Stimulated activated CD4-positive, alpha-beta T cell treated with anti-CD3 and anti-CD28 coated beads, Interleukin-15, amount 100 ng/mL, for 1 hour (primary cell): ENCODE measurements at places on chromosomes 12 and 14.

DNA sequence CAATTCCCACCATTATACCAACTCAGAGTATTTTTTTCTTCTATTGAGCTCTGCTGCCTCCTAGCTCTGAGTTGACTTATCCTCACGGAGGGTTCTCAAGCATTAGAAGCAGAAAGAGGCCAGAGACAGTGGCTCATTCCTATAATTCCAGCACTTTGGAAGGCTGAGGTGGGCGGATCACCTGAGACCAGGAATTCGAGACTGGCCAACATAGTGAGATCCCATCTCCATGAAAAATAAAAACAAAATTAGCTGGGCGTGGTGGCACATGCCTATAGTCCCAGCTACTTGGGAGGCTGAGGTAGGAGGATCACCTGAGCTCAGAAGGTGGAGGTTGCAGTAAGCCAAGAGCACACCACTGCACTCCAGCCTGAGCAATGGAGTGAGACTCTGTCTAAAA, 21.0 kb downstream of the HPD start:
- DNase-seq: no peak

- DNase-seq: no peak
Observed at GRCh38 chr12:1391722-1392121, 202.7 kb downstream of the FBXL14 start.

DNA sequence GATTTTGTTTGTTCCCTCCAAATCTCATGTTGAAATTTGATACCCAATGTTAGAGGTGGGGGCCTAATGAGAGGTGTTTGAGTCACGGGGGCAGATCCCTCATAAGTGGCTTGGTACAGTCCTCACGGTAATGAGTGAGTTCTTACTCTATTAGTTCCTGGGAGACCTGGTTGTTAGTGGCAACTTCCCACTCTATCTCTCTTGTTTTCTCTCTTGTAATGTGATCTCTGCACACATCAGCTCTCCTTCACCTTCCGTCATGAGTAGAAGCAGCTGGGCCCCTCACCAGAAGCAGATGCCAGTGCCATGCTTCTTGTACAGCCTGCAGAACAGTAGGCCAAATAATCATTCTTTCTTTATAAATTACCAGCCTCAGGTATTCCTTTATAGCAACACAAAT, 29.6 kb upstream of the KCNK10 start:
- no peak for DNase-seq

- DNase-seq: no peak
Observed at GRCh38 chr14:53766601-53767000, 190.0 kb downstream of the BMP4 start.

DNA sequence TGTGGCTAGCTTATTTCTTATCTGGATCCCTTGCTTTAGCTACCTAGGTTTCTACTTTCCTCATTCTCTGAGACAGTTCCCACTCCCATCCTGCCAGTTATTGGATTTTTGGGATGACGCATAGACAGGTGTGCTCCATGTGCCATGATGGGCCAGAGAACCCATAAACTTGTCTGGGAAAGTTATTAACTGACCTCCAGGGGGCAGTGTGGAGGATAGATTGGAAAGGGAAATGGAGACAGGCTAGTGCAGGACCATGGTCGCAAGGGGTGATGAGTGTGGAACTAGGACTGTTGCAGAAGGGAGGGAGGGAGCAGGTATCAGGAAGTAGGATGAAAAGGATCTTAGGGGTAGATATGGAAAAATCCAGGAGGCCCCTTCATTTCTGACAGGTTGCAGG, 80.3 kb downstream of the ESRRB start:
- DNase-seq: no peak

DNA sequence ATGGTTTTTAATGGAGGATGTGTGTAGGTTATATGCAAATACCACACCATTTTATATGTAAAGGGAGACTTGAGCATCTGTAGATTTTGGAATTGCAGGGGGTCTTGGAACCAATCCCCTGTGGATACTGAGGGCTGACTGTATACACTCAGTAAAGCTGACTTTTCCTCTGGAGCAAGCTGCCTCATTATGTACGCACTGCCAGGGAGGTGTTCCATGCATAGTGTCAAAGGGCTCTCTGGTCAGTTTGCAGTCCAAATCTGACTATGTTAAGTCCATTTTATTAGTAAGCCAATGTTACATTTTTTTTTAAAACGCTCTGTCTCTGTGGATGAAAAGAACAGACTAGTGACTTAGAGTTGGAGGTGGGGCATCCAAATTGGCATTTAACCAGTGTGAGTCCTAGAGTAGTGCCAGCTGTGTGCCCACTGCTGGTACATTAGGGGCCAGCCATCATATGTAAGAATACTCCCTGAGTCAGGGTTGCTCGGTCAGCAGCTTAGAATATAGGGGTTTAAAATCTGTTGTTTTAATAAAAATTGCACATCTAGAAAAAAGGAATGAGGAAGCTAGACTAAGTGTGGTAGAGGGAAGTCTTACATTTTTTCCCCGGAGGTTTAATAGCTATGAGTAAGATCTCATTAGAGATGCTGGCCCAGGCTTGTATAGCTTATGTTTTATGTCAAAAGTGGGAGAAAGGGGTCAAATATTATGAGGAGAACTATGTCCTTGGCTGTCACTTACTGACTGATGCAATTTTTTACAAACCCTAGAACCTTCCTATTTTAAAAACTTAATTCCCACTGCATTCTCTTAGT, 87.0 kb downstream of the TESC start:
- DNase-seq: no peak

DNA sequence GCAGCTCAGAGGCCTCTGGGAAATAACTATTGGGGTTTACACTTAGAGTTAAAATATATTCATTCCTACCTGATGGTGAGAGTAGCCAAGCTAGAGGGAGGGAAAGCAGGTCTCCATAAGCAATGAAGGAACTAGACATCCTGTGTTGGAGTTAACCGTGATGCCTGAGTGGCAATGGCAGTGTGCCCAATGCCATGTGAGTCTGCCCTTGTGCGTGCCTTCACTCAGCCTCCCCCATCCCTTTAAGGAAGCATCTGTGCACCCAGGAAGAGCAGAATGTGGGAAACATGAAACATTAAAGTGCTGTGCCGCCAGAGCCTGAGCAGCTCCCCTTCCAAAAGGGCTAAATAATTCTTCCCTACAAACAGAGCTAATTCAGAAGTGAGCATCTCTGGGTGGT, 76.3 kb downstream of the COX16 start:
- DNase-seq: no peak

DNA sequence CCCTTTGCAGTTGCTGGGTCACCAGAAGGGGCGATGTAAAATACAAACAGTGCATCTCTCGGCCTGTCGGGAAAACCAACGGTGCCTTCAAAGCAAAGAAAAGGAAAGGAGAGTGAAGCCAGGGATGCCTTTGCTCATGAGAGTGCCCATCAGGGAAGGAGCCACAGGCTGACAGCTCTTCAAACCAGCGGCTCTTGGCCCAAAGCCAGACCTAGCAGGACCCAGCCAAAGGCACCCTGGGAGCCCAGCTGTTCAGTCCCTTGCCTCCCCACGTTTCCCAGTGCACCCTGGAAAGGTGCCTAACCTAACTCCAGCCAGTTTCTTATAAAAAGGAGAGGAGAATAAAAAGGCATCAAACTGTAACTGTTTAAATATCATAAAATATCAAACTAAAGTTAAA, 29.2 kb downstream of the PRMT8 start:
- no peak for DNase-seq

- DNase-seq: no peak
Observed at GRCh38 chr14:81550001-81550637, 16.5 kb upstream of the SEL1L start.

DNA sequence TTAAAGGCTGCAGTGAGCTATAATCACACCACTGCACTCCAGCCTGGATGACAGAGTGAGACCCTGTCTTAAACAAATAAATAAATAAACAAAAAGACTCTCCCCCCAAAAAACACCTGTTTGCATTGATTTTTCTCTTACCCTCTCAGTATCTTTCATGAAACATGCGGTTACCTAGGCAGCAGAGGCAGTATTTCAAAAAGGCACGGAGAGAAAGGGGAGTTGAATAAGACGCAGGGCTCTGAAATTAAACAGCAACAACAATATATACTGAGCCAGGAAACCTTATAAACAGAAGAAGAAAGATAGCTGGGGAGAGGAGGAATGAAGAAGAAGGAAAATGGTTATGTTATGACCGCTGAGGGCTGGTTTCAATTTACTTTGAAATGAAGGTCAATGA, 277.6 kb downstream of the BTG1 start:
- no peak for DNase-seq

DNA sequence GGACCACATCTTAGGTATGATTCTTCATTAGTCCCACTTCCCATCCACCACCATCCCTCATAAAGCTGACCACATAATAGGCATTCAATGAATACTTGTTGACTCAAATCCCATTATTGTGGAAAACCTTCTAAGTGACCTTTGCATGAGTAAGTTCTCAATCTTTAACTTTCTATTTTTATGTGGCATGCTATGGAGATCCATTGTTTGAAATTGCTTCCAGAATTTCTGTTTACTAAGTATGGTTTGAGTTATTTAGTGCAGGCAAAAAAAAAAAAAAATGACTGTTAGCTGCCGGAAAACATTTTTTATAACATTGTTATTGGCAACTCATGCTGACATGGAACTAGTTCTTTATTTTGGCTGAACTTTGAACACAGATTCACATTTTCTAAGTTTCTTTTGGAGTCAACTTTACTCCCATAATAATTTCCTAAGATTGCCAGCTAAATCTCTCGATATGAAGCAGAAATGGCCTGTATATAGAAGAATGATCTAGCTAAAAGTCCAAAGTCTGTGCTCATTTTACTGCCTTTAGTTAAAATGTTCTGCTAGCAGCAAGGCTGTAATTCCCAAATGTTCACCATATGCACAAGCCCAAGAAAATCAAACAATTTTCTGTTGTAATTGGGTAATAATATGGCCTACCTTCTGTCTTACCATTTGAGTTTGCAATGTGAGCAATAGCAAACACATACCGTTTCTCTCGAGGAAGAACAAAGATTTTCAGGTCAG, 77.9 kb downstream of the PTGER2 start:
- no peak for DNase-seq

- DNase-seq: no peak
Observed at GRCh38 chr14:62189698-62190097, 427.5 kb downstream of the SNAPC1 start.

GRCh38 chr12:22437031-22437806, 102.7 kb upstream of the ST8SIA1 start:
- no peak for DNase-seq

DNA sequence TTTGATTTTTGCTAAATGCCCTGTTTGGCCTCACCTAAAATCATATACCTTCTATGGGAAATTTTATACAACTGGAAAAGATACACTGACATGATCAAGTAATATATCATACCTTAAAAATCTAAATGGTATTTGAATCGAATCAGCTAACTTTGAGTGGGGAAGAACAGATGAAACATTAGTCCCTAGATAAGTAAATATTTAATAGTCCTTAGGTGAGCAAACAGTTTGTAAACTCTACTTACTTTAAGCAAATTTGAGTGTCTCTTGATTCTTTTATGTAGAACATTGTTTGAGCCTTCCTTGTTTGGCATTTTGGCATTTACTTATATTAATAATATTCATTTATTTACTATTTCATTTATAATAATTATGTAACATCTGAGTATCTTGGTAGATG, 195.7 kb upstream of the GARIN2 start:
- DNase-seq: no peak

- no peak for DNase-seq
Observed at GRCh38 chr14:102663440-102663839, 71.0 kb downstream of the RCOR1 start.

- DNase-seq: no peak
Observed at GRCh38 chr12:75833268-75833667, 198.3 kb downstream of the PHLDA1 start.

DNA sequence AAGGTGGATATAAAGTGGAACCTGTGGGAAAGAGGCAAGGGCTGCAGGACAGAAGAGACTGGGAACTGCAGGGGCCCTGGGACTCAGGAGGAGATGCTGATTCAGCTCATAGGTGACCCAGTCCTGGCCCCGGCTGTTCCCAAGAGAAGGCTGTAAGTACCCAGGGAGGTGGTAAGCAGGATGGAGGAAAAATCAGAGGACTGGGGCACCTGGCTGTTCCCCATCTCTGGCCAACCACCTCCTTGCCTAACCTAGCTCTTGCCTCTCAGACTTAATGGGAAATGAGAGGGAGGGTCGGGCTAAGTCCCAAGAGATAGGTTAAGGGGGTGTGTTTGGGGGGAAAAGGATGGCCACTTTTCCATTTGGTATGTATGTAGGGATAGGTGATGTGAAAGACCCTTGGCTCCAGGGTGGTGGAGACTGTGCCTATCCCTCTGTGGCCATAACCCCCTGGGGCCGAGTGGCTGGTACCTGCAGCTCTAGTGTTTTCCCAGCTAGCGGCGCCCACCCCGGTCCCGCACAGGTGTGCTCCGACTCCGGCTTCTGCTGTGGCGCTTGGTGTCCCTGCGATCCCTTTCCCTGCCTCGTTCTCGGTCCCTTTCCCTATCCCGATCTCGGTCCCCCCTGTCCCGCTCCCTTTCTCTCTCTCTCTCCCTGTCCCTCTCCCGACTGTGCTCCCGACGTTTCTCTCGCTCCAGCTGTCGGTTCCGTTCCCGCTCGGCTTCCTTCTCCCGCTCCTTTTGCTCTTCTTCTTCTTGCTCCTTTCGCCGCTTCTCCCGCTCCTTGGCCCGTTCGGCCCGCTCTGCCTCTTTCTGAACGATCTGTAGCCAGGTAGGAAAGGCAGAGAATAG, 1.6 kb upstream of the CDH24 start:
- no peak for DNase-seq

GRCh38 chr12:63828867-63829266, 15.6 kb upstream of the SRGAP1 start:
- no peak for DNase-seq

DNA sequence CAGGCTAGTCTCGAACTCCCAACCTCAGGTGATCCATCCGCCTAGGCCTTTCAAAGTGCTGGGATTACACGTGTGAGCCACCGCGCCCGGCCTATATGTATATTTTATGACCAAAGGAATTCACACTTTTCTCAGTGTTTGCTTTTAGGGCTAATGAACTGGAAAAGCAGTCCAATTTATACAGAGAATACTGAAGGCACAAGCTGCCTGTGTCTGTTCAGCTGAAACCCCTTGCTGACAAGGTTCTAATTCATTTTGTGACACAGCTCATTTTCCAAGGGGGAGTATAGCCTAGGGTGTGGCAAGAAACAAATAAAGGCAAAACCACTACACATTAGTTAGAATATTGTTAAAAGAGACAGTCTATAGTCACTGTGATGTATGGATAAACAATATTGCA, 18.3 kb upstream of the NEMF start:
- DNase-seq: no peak

- DNase-seq: no peak
Observed at GRCh38 chr12:4417936-4418335, 27.7 kb downstream of the FGF6 start.

- DNase-seq: no peak
Observed at GRCh38 chr14:100281286-100282082, 24.8 kb downstream of the SLC25A29 start.
